ENCODE measurements at places on chromosomes 7 and 10. TPM values are rescaled to one million over a fixed set of nuclear protein-coding genes. Genes with fewer than 3 reads are reported as not detected.

The OGA gene
- 193 TPM for total RNA-seq

- H3K36me3 ChIP-seq: no peaks in the 10 kb centered on the region
- H3K4me3 ChIP-seq: no peak overlapping the region
- no peak overlapping the region for H3K27ac ChIP-seq
- no peak for DNase-seq
- H3K4me1 ChIP-seq: no peaks in the 10 kb centered on the region
- peaks cover 3% of the 10 kb centered on the region for H3K27me3 ChIP-seq
Measured at GRCh38 chr10:49207113-49207512, 18.9 kb upstream of the TMEM273 start.

The DPY19L1 gene
- total RNA-seq: 30.1 TPM

DNA sequence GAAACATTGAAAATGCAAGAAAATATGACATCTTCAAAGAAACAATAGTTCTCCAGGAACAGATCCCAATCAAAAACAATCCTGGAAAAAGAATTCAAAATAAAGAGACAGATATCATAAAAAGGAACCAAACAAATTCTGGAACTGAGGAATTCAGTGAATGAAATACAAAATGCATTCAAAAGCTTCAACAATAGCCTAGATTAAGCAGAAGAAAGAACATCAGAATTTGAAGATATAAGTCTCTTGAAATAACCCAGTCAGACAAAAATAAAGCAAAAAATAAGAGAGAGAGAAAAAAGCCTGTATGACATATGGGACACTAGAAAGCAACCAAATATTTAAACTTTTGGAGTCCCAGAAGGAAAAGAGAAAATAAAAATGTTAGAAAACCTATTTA is 60.3 kb downstream of the MINPP1 start:
- H3K4me3 ChIP-seq: no peak overlapping the region
- no peaks in the 10 kb centered on the region for H3K27me3 ChIP-seq
- no peaks in the 10 kb centered on the region for H3K36me3 ChIP-seq
- DNase-seq: no peak

DNA sequence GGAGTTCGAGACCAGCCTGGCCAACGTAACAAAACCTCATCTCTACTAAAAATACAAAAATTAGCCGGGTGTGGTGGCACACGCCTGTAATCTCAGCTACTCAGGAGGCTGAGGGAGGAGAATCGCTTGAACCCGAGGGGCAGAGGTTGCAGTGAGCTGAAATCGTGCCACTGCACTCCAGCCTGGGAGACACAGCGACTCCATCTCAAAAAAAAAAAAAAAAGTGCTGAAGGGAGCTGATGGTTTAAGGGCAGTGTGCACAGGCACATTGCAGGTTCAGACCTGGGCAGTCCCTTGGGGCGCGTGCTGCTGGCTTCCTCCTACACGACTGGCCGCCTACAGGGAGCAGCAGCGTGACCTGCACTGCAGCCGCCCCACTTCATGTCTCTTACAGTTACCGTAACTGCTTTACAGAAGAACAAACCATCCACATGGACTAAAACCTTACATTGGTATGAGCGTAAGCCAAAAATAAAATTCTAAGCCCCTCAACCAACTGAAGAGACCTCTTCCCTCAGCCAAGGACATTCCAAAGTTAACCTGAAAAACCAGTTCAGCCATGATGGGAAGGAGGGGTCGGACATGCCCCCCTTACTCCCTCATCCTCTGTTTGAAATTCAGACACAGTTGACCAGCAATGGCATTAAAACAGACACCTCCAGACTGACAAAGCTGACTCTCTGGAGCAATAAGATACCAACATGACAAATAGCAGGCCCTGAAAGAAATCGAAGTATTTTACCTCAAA is 262.2 kb downstream of the ZMYND11 start:
- H3K27ac ChIP-seq: no peak overlapping the region
- H3K36me3 ChIP-seq: no peaks in the 10 kb centered on the region
- H3K4me1 ChIP-seq: no peaks in the 10 kb centered on the region
- no peak overlapping the region for H3K4me3 ChIP-seq
- H3K27me3 ChIP-seq: no peaks in the 10 kb centered on the region

- no peaks in the 10 kb centered on the region for H3K4me1 ChIP-seq
- H3K27me3 ChIP-seq: no peaks in the 10 kb centered on the region
- H3K27ac ChIP-seq: no peak overlapping the region
- no peak overlapping the region for H3K4me3 ChIP-seq
Measured at GRCh38 chr7:102421706-102422240, 11.6 kb upstream of the ORAI2 start.

DNA sequence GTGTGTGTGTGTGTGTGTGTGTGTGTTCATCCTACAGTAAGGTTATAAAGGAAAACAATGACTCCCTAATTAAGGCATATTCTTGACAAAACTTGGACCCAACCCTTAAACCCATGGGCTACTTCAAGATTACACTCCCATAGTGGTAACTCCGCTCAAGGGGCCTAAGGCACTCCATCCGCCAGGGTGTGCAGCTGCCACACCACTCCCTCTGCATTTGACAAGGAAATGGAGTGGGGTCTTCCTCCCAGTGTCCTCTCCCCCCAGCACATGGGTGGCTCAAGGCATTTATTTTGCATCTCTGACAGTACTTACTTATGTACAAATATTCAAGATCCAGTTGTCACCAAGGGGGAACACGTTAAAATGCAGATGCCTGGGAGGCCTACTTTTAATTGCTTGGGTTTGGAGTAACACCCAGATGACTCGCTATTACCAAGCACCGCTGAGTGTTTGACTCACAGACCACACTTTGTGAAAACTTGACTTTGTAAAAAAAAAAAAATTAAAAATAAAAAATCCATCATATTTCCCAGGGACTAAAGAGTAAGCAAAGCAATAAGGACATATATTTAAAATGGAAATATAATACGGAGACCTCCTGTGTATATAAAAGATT is 53.0 kb upstream of the AGR3 start:
- no peaks in the 10 kb centered on the region for H3K36me3 ChIP-seq
- no peaks in the 10 kb centered on the region for H3K4me1 ChIP-seq
- no peaks in the 10 kb centered on the region for H3K27me3 ChIP-seq
- peak; percentile 38 for DNase-seq
- no peak overlapping the region for H3K4me3 ChIP-seq

The ADAM12 gene
- total RNA-seq: 33.9 TPM

The MYPN gene
- total RNA-seq: under 0.01 TPM

The PLXDC2 gene
- total RNA-seq: 12.3 TPM

DNA sequence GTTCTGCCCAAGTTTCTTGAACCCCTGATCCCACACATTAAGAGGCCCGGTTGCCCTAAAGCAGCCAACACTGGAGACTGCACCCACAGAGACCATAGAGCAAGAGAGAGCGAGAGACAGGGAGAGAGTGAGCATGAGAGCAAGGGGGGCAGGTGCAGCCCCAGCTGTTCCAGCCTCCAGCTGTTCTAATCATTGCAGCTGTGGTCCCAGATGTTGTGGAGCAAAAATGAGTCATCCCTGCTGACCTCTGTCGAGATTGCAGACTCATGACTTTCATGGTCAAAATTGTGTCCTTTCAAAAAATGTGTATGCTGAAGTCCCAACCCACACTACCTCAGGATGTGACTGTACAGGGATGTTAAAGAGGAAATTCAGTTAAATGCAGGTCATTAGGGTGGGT is 143.9 kb upstream of the FRMD4A start:
- peaks cover 6% of the 10 kb centered on the region for H3K4me1 ChIP-seq
- no peaks in the 10 kb centered on the region for H3K36me3 ChIP-seq
- H3K27ac ChIP-seq: no peak overlapping the region
- H3K27me3 ChIP-seq: no peaks in the 10 kb centered on the region
- peak; percentile 74 for DNase-seq

- no peak for DNase-seq
- no peaks in the 10 kb centered on the region for H3K4me1 ChIP-seq
- H3K36me3 ChIP-seq: no peaks in the 10 kb centered on the region
- H3K27me3 ChIP-seq: peaks cover 95% of the 10 kb centered on the region
Measured at GRCh38 chr7:27242555-27243339, at the start of gene EVX1. EVX1 (plus strand) TSS chr7:27242802; CDS start chr7:27243031, 229 bp downstream.

- no peaks in the 10 kb centered on the region for H3K27me3 ChIP-seq
- peaks cover 11% of the 10 kb centered on the region for H3K36me3 ChIP-seq
- DNase-seq: no peak
- peaks cover 28% of the 10 kb centered on the region for H3K4me1 ChIP-seq
- peak overlapping the region; percentile 52 for H3K4me3 ChIP-seq
Measured at GRCh38 chr7:98281757-98282606, 496 bp downstream of the BRI3 start.

GRCh38 chr10:89916468-89917215 is 215.3 kb downstream of the KIF20B start:
- H3K27me3 ChIP-seq: no peaks in the 10 kb centered on the region
- no peaks in the 10 kb centered on the region for H3K36me3 ChIP-seq
- no peak overlapping the region for H3K27ac ChIP-seq
- peak; percentile 70 for DNase-seq
- no peaks in the 10 kb centered on the region for H3K4me1 ChIP-seq

DNA sequence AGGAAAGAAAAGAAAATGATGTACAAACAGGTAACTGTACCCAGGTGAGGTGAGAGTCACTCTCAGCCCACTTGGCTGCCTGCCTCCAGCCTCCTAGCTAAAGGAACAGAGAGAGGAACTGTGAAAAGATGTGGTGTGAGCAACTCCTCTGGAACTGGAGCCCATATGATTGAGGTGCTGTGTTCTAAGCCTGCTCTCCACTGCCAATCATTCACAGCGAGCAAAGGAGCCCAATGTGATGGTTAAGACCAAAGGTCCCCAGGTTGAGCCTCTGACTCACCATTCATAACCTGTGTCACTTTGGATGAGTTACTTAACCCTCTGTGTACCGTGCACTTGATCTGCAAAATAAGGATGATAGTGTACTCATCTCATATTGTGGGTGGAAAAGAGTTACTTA is 868.1 kb upstream of the AUTS2 start:
- no peak for DNase-seq
- no peaks in the 10 kb centered on the region for H3K27me3 ChIP-seq
- H3K4me3 ChIP-seq: no peak overlapping the region
- no peak overlapping the region for H3K27ac ChIP-seq

DNA sequence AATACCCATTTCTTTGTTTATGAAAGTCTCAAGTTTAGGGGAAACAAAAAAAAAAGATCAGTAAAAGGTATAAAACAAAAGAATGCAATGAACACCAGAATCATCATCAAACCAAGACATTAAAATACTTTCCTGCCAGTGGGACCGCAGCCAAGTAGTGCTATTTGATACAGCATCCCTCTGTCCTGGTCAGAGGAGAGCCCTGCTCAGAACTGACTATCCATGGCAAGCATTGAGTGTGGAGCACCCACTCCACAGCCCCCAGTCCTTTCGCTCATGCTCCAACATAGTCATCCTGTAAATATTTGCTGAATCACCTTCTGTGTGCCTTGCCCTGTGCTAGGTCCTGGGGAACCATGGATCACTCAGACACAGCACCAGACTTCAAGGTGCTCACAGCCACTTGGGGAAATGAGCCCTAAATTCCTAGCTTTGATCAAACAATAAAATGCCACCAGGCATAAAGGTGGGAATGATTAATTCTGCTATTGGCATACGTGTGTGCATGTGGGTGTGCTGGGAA is 213.6 kb upstream of the TBX20 start:
- H3K36me3 ChIP-seq: no peaks in the 10 kb centered on the region
- H3K4me3 ChIP-seq: no peak overlapping the region
- DNase-seq: no peak
- no peak overlapping the region for H3K27ac ChIP-seq

DNA sequence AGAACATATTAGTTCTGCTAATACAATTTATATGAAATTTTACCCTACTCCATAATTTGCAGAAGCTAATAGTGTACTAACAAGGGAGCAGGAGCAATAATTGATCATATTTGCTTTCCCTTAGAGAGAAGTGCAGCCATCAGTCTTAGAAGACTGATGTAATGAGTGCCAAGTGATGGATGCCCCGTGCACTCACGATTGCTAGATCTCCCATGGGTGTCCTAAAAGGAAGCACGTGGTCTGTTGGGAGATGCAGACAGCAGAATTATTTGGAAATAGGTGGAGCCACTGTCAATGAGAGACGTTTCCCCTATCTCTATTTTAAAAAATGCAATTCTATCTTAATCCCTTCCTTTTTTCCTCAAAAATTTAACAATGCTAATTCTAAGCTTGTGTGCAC is 772.2 kb upstream of the C7orf33 start:
- H3K4me3 ChIP-seq: no peak overlapping the region
- no peaks in the 10 kb centered on the region for H3K4me1 ChIP-seq
- no peaks in the 10 kb centered on the region for H3K36me3 ChIP-seq

The RAMP3 gene
- under 0.01 TPM for total RNA-seq

- H3K4me1 ChIP-seq: peaks cover 37% of the 10 kb centered on the region
- no peak for DNase-seq
- H3K27ac ChIP-seq: no peak overlapping the region
- H3K4me3 ChIP-seq: no peak overlapping the region
- H3K27me3 ChIP-seq: no peaks in the 10 kb centered on the region
Measured at GRCh38 chr7:134452419-134452838, 6.5 kb downstream of the AKR1B1 start.

GRCh38 chr10:69807122-69807521 is 5.4 kb downstream of the COL13A1 start:
- no peak overlapping the region for H3K4me3 ChIP-seq
- H3K4me1 ChIP-seq: peaks cover 14% of the 10 kb centered on the region
- peak overlapping the region; percentile 75 for H3K27ac ChIP-seq
- peak; percentile 48 for DNase-seq

GRCh38 chr7:140679186-140679585 is 6.4 kb downstream of the ADCK2 start:
- no peaks in the 10 kb centered on the region for H3K27me3 ChIP-seq
- DNase-seq: no peak
- H3K4me3 ChIP-seq: no peak overlapping the region
- peaks cover 4% of the 10 kb centered on the region for H3K4me1 ChIP-seq
- peaks cover 4% of the 10 kb centered on the region for H3K36me3 ChIP-seq

- peaks cover 16% of the 10 kb centered on the region for H3K4me1 ChIP-seq
- peak overlapping the region; percentile 59 for H3K27ac ChIP-seq
- H3K36me3 ChIP-seq: no peaks in the 10 kb centered on the region
- H3K27me3 ChIP-seq: no peaks in the 10 kb centered on the region
- peak overlapping the region; percentile 26 for H3K4me3 ChIP-seq
- no peak for DNase-seq
Measured at GRCh38 chr10:95291365-95292039, 699 bp upstream of the PDLIM1 start.

DNA sequence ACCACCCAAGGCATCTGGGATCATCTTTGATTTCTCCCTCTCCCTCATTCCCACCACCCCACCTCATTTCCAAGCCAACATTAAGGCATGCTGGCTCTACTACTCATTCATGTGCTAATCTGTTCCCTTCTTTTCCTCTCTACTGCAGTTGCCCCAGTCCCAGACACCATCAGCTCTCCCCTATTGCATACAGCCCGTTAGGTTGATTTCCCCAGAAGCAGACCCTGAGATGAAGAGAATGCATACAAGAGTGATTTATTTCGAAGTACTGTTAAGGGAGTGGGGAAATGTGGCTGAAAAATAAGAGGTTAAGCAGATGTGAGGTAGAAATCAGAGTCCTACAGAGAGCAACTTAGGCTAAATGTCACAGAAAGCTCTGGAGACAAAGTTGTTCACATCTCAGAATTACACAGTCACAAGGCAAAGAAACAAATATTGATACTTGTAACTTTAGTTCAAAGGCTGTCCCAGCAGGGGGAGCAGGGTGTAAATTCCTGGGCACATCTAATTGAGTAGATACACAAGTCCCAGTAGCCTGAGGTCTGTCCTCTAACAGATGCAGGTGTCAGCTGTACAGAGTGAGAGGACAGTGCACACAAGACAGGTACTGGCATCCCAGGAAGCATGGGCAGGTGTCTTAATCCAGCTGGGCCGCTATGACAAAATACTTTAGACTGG is 20.9 kb downstream of the AKR1D1 start:
- no peaks in the 10 kb centered on the region for H3K4me1 ChIP-seq
- DNase-seq: no peak
- no peaks in the 10 kb centered on the region for H3K36me3 ChIP-seq
- no peaks in the 10 kb centered on the region for H3K27me3 ChIP-seq

The ZNF37A gene
- 17.7 TPM for total RNA-seq
